ENCODE measurements at places on chromosomes 7 and 10. TPM values are rescaled to one million over a fixed set of nuclear protein-coding genes. Genes with fewer than 3 reads are reported as not detected.

ANKRD30A gene
- polyA plus RNA-seq, result not detected

NUTM2B gene
- 0.21 TPM for polyA plus RNA-seq

FBXO24 gene
- 0.36 TPM for polyA plus RNA-seq

OGDHL gene
- polyA plus RNA-seq, result not detected

DNAH11 gene
- not detected for polyA plus RNA-seq

GTF2IRD1 gene
- not detected for polyA plus RNA-seq

MEST gene
- polyA plus RNA-seq, result 5.7 TPM

AMZ1 gene
- polyA plus RNA-seq, result 1.9 TPM

HOGA1 gene
- polyA plus RNA-seq, result not detected

NXPH1 gene
- polyA plus RNA-seq, result not detected

ZNF786 gene
- 12.8 TPM for polyA plus RNA-seq

CHPF2 gene
- 25.4 TPM for polyA plus RNA-seq

CXCL12 gene
- polyA plus RNA-seq, result not detected

CDC14C gene
- polyA plus RNA-seq, result not detected

IFRD1 gene
- polyA plus RNA-seq, result 38.4 TPM

HABP2 gene
- polyA plus RNA-seq, result not detected

EEPD1 gene
- polyA plus RNA-seq, result 1.9 TPM

OR9A2 gene
- not detected for polyA plus RNA-seq

SGMS1 gene
- 12.4 TPM for polyA plus RNA-seq

TMEM213 gene
- polyA plus RNA-seq, result not detected

RELN gene
- polyA plus RNA-seq, result not detected

TEX47 gene
- not detected for polyA plus RNA-seq

GLI3 gene
- not detected for polyA plus RNA-seq

WDR86 gene
- polyA plus RNA-seq, result 0.54 TPM

STEAP2 gene
- polyA plus RNA-seq, result not detected

RBM20 gene
- not detected for polyA plus RNA-seq

TMEM184A gene
- polyA plus RNA-seq, result 0.08 TPM

AKR1C8 gene
- not detected for polyA plus RNA-seq

FFAR4 gene
- not detected for polyA plus RNA-seq

ADCY1 gene
- 0.18 TPM for polyA plus RNA-seq

FXYD4 gene
- polyA plus RNA-seq, result not detected

ETV1 gene
- polyA plus RNA-seq, result not detected

AMPH gene
- not detected for polyA plus RNA-seq

MORN4 gene
- polyA plus RNA-seq, result 2.1 TPM

KIAA1217 gene
- not detected for polyA plus RNA-seq

NODAL gene
- not detected for polyA plus RNA-seq

MBLAC1 gene
- 1.4 TPM for polyA plus RNA-seq

CYP2E1 gene
- not detected for polyA plus RNA-seq

TMEM176B gene
- polyA plus RNA-seq, result 2.4 TPM

MAD1L1 gene
- 133 TPM for polyA plus RNA-seq

CYP2C8 gene
- polyA plus RNA-seq, result not detected

C10orf120 gene
- polyA plus RNA-seq, result not detected

WEE2 gene
- polyA plus RNA-seq, result not detected

ACTL6B gene
- not detected for polyA plus RNA-seq

ZNF487 gene
- polyA plus RNA-seq, result 6.1 TPM

EPDR1 gene
- 0.63 TPM for polyA plus RNA-seq

PTPRN2 gene
- polyA plus RNA-seq, result 1.6 TPM

FAM131B gene
- 0.38 TPM for polyA plus RNA-seq

LIPK gene
- polyA plus RNA-seq, result not detected

DLX6 gene
- polyA plus RNA-seq, result not detected

CALU gene
- 20.8 TPM for polyA plus RNA-seq

PUS7 gene
- 5.9 TPM for polyA plus RNA-seq

GIMAP7 gene
- 24.1 TPM for polyA plus RNA-seq

ADIRF gene
- polyA plus RNA-seq, result not detected

GHRHR gene
- polyA plus RNA-seq, result not detected

ANKRD2 gene
- not detected for polyA plus RNA-seq

TRIM74 gene
- polyA plus RNA-seq, result 0.66 TPM

HOXA13 gene
- polyA plus RNA-seq, result not detected
